Gastrocnemius medialis (tissue), 4 donors: ENCODE measurements at places on chromosomes 4 and X.

- no peak for DNase-seq
These were observed 8.8 kb downstream of the MANBA start for GRCh38 chr4:102751941-102752340.

- DNase-seq, result no peak
These were observed 72.7 kb upstream of the LIMCH1 start for GRCh38 chr4:41465146-41465761.

- DNase-seq, result no peak
These were observed 472.5 kb downstream of the STPG2 start for GRCh38 chr4:97670703-97671269.

DNA sequence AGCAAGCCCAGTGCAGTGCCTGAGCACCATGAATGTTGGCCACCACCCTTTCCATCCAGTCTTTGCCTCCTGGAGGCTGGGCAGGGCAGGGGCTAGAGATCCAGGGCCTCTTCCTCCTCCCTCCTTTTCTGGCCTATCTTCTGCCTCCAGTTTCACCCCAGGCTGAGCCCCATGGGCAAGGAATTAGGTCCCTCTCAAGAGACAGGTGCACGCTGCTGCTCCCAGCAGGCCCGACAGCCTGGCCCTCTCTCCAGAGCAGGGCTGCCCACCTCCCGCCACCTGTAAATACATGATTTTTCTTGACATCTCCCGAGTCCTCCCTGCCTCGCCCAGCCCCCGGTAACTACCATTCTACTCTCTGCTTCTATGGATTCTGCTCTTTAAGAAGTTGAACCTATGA is 57.2 kb upstream of the PSAPL1 start:
- DNase-seq, result no peak

GRCh38 chr4:85696661-85697060 is 221.7 kb downstream of the ARHGAP24 start:
- no peak for DNase-seq

DNA sequence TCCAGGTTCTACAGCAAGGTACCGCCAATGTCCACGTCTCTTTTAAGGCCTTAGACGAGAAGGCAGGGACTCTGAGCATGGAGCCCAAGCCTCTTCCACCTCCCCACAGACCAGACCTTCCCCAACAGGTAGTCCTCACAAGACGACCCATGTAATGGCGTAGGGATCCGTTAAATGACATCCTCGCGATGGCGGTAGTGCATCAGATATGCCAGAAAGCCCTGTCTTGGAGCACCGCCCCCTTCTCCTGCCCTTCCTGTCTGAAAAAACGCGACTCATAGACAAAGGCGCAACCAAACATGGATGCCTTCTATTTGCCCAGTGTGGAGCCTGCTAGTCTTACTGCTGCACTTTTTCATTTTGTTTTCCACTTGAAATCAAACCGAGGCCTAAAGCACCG is 185.4 kb downstream of the OR13H1 start:
- DNase-seq, result no peak

DNA sequence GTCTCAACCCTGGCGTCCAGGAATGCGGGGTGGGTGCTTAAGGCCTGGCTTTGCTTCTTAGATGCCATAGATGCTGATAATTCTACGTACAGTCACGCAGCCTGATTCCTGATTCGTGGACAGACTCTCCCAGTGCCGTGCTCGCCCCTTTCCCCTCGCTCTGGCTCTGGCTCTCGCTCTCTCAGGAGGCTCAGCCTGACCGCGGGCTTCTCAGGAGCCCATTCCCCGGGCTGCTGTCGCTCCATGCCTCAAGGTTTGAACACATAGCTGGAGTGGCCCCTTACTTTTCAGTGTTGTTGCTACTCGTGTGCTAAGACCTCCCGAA is 59.2 kb upstream of the ZC4H2 start:
- no peak for DNase-seq
